EH (cell line): ENCODE measurements at places on chromosomes 7 and 10.

- no peak for DNase-seq
Measured at GRCh38 chr10:97849103-97849686, 448 bp upstream of the GOLGA7B start.

DNA sequence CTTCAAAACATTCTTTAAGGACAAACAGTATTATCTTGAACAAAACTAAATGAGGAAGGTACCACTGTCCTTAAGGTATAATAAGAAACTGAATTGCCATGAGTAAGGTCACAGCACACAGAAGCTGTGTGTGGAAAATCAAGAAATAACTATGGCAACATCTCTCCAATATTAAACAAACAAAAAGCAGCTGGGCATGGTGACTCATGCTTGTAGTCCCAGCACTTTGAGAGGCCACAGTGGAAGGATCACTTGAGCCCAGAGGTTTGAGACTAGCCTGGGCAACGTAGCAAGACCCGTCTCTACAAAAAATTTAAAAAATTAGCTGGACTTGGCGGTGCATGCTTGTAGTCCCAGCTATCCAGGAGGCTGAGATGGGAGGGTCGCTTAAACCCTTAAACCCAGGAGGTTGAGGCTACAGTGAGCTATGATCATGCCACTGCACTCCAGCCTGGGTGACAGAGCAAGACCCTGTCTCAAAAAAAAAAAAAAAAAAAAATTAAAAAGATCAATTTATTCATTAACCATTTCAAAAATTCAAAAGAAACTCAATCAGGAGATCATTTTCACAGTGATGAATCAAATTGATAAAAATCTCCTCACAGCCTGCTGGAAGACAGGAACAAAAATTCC, 195.4 kb downstream of the SKIDA1 start:
- peak; percentile 89 for DNase-seq

DNA sequence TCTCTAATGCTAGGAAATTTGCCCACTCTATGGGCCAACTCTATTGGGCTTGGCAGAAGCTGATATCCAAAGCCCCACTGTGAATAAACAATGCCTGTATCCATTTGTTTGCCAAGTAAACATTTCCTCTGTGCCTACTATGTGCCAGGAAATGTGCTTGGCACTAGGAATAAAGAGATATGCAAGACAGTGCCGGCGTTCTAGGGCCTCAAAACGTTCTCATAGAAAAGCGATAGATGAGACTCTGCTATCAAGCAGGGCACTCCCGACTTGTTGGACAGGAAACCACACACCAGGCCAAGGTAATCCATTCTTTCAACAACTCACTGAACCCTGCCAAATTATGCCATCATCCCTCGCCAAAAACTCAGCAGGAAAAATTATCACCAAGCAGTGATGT, 196.7 kb downstream of the IPMK start:
- no peak for DNase-seq

- peak; percentile 43 for DNase-seq
Measured at GRCh38 chr10:117167789-117168674, 29.3 kb upstream of the KCNK18 start.

- no peak for DNase-seq
Measured at GRCh38 chr10:36703179-36703578, 422.2 kb upstream of the ANKRD30A start.

DNA sequence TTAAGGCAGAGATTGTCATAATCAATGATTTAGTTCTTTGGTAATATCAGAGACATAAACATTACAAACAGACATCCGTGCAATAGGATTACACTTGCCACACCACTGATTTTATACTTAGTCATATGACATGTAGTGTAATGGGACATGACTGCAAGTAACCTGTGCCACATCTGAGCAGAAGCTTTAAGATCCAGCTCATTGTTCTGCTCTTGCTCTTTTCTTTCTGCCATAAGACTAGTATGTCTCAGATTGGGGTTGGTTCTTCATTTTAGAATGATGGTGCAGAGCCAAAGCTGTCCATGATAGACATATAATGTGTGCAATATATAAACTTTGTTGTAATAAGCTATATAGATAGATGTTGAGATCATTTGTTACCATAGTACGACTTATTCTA, 119.7 kb upstream of the SEMA3A start:
- no peak for DNase-seq

- peak; percentile 58 for DNase-seq
Measured at GRCh38 chr7:115654384-115655214, 376.0 kb downstream of the TFEC start.

- peak; percentile 44 for DNase-seq
Measured at GRCh38 chr10:86945361-86946212, 11.8 kb downstream of the MMRN2 start.

DNA sequence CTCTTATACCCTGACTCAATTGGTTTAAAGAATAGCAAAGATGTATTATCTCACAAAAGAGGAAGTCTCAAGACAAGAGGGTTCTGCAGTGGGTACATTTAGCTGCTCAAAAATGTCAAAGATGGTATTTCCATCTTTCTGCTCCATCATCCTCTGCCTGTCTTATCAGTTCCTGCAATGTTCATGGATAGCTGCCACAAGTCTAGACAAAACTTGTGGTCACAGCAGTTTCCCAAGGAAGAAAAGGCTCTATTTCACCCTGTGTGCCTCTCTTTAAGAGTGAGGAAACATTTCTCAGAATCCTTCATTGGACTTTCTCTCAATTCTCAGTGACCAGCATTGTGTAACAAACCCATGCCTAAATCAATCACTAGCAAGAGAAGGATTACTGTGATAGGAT, 634.2 kb upstream of the AUTS2 start:
- peak; percentile 64 for DNase-seq

- DNase-seq: no peak
Measured at GRCh38 chr7:123327661-123328060, 127.9 kb upstream of the SLC13A1 start.

- no peak for DNase-seq
Measured at GRCh38 chr7:6202117-6202516, 70.3 kb downstream of the CYTH3 start.

DNA sequence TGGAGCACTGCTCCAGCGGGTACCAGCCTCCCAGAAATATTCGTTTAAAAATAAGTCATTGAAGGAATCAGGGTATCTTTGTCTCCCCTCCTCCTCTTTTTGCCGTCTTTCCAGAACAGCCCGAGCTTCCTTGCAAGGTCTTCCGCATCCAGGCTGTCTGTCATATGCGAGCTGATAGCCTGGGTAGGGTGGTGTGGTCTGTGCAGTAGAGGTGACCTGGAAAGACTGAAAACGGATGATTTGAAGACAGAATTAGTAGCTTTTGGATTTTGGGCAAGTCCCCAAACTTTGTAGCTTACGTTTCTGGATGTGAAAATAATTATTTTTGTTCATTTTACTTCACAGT, 480 bp downstream of the VPS50 start:
- no peak for DNase-seq

- DNase-seq: no peak
Measured at GRCh38 chr10:4535521-4535920, 290.5 kb upstream of the AKR1E2 start.

GRCh38 chr7:30828591-30828990, 57.4 kb downstream of the MINDY4 start:
- no peak for DNase-seq

- DNase-seq: no peak
Measured at GRCh38 chr10:85043207-85043606, 714.8 kb downstream of the CCSER2 start.

DNA sequence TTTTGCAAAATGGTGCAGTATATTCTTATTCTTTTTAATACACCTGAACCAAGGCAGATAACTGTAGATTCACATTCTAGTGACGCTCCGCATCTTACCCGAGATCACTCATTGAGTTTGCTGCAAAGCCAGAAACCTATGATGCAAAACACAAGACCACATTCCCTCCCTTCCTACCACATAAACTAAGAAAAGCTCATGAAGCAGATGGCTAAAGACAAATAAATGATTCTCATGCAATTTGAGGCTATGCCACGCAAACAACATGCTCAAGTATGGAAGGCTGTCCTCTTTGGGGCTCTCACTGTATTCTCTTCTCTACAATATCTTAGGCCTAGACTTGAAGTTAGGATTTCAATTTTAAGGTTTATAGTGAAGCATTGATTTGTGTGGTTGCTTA, 95.0 kb upstream of the BMPER start:
- no peak for DNase-seq

GRCh38 chr10:22259280-22259679, 41.5 kb upstream of the EBLN1 start:
- DNase-seq: peak; percentile 16

DNA sequence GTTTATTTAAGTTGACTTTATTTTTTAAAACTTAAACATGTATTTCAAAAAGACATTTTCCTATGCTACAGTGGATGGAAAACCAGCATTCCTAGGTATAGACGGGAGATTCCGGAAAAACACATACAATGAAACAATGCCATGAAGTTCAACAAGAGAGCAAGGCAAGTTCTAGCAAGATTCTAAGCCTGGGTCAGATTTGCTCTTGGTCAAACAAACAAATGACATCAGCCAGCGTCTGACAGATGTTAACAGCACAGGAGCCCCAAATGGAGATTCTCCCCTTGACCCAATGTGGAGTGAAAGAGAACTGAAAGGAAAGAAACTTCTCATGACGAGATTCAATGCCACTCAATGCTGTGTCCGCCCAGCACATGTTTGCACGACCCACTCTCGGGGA, 149.9 kb downstream of the NEURL1 start:
- no peak for DNase-seq

DNA sequence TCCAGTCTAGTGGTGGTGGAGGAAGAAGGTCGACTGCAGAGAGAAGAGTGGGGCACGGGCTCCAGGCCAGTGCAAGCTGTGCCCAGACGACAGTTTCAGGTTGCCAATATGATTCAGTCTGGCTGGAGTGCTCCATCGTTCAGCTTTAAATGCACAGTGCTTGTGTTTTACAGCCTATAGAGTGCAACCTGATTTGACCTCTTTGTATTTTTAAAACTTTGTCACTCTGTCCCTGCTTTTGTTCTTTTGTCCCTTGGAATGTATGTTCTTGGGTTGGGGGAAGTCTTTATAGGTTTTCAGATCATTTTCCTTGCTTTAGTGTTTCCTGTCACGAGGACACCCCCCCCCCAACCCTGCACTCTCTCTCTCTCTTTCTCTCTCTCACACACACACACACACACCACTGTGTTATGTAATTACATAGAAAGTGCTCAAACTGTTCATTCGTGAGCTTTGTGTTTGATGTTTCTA, 198.0 kb downstream of the CAMK1D start:
- DNase-seq: no peak

GRCh38 chr7:157865351-157866165, 528.8 kb downstream of the DNAJB6 start:
- no peak for DNase-seq

- no peak for DNase-seq
Measured at GRCh38 chr7:7698930-7699329, 19.5 kb downstream of the RPA3 start.

- DNase-seq: peak; percentile 46
Measured at GRCh38 chr7:39510864-39511354, 55.3 kb upstream of the YAE1 start.

DNA sequence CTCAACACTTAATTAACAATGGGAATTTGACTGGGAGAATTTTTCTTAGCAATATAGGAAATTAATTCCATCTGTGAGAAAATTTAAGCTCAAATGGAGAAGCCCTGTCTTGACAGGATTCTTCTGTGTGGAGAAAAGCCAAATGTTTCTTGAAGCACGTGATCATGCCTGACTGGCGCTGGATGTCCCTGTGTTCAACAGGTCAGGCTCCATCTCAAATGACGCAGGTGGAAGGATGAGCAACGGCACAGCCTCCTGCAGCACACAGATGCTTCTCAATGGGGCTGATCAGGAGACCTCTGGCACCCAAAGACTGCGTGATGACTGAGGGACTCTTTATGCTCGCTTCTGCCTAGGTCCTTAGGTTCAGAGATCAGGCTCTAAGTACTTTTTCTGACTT, 143.8 kb downstream of the RSU1 start:
- DNase-seq: peak; percentile 7

GRCh38 chr10:99537086-99537988, 4.6 kb downstream of the NKX2-3 start:
- DNase-seq: no peak

DNA sequence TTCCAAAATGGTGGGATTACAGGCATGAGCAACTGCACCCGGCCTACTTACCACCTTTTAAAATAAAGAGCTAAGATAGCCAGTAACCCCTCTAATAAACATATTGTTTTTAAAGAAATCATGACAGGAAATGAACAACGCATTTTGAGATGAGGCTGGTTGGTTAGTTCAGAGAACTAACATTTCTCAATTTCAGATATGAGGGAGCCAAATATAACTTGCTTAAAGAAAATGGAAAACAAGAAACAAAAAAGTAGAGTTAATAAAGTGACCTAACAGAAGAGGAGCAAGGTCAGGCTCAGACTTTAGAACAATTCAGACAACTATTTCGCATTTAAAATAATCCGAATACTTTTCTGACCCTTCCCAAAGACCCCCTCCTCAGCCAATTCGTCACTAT, 254.9 kb upstream of the PHF14 start:
- DNase-seq: no peak
